ENCODE measurements at places on chromosomes 7 and 10.

- DNase-seq = no peak
Measured at GRCh38 chr7:148540041-148540738, 50.4 kb upstream of the C7orf33 start.

DNA sequence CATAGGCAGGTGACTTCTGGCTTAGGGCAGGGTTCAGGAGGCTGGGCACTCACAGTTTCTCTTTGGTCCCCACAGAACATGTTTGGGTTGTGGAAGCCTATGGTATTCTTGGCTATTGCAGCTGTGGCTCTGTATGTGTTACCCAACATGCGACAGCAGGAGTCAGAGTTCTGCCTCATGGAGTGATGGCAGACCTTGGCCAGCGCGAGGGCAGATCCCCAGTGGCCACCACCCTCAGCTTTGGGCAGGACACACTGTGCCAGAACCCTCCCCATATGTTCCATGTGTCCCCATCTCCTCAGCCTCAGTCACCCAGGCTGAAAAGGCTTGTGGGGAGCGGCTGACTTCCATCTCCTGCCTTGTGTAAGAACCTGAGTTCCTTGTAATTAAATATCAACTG, 8.5 kb upstream of the FLNC start:
- DNase-seq = no peak

DNA sequence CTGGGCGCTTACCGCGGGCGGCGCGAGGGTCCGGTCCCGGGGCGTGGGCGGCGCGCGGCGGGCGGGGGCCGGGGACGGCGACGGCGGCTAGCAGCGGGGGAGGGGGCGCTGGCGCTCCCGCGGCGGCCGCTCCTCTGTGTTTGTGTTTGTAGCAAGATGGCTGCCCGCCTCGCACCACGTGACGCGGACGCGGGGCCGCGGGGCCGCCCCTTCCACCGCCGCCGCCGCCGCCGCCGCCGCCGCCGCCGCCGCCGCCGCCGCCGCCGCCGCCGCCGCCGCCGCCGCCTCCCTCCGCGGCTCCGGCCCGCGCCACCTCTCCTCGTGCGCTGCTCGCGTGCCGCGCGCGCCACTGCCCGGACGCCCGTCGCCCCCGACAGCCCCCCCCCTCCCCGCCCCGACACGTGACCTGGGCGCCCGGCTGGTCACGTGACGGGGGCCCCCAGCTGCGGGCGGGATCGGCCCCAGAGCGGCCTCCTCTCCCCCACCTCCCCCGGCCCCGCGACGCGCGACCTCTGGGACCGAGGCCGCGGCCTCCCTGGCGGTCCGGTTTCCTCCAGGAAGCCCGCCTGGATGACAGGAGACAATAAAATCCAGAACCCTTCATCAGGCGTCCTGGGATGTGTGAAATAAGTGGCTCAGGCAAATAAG, at the start of gene GIGYF1:
GIGYF1 (minus strand) TSS at position 153 of the 648 bp plus-strand sequence. CDS start 6,012 bp downstream, outside the sequence.
- peak; percentile 30 for DNase-seq

- no peak for DNase-seq
Measured at GRCh38 chr7:44460325-44460724, 30.1 kb downstream of the NUDCD3 start.

- no peak for DNase-seq
Measured at GRCh38 chr10:17981766-17982380, 30.2 kb downstream of the SLC39A12 start.

DNA sequence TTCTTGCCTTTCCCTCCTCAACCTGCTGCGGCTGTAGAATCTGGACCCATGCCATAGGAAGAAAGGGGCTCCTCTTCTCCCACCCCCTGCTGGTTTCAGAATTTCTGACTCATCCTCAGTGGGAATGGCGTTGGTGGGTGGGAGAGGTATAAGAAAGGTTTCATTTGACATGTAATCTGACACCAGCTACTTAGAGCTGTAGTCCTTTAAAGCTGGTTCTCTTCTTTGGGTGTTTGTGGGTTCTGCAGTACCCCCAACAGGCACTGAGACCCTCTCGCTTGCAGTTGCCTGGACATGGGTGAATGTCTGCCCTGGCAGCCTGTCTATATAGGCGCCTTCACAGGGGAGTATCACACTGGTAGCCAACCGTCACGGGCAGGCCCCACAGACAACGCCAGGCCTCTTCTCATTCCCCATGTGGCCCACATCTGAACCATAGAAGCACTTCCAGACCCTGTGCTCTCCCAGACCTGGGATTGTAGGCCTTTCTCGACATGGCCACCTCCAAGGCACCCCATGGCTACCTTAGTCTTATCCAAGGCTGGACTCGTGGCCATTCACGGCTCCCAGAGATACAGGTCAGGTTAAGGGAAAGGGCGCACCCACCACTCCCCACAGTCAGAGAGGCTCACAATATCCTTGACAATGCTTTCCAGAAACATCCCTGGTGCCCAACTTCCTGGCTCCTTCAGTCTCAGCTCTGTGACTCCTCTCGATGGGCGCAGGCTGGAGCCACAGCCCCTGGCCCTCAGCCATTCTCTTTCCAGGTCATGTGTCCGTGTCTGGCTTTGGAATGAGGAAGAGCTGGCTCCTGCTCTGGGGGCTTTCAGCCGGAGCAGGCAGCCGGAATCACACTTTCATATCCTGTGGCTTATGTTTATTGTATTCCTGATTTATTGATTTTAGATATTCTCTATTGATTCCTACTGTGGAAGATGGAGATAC, 17.5 kb downstream of the ZNF862 start:
- DNase-seq = no peak

GRCh38 chr10:94264085-94264484, 98.7 kb downstream of the NOC3L start:
- no peak for DNase-seq

DNA sequence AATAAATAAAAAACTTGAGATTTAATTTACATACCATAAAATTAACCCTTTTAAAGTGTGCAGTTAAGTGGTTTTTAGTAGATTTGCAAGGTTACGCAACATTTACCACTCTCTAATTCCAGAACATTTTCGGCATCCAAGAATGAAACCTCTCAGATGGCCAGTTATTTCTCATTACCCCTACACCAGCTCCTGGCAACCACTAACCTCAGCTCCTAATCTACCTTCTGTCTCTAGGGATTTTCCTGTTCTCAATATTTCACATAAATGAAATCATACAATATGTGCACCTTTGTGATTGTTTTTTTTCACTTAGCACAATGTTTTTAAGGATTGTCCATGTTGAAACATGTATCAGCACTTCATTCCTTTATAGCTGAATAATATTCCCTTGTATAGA, 45.1 kb downstream of the INPP5F start:
- no peak for DNase-seq
